GM04504 (cell line): ENCODE measurements at places on chromosomes 3 and 15.

DNA sequence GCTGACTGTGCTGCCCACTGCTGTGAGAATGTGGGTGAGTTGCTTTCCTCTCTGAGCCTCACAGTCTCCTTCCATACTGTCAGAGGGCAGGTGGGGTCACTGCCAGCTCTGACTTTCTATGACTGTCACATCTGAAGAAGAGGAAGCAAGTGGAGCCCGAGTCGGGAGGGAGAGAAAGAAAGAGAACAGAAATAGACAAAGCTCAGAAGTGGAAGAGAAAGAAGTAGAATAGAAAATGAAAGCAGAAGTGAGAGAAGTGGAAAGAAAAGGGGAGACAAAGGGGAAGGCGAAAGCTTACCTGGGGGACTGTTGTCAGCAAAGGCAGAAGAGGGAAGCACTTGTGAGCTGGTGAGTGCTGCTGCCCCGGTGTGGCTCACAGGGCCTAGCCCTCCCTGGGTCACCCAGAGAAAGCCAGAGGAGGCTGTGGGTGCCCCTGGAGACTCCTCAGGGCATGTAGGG lies 57.9 kb downstream of the EPHB1 start:
- no peak for DNase-seq

- no peak for DNase-seq
Measured at GRCh38 chr15:83066034-83066733, 868 bp downstream of the BTBD1 start.

DNA sequence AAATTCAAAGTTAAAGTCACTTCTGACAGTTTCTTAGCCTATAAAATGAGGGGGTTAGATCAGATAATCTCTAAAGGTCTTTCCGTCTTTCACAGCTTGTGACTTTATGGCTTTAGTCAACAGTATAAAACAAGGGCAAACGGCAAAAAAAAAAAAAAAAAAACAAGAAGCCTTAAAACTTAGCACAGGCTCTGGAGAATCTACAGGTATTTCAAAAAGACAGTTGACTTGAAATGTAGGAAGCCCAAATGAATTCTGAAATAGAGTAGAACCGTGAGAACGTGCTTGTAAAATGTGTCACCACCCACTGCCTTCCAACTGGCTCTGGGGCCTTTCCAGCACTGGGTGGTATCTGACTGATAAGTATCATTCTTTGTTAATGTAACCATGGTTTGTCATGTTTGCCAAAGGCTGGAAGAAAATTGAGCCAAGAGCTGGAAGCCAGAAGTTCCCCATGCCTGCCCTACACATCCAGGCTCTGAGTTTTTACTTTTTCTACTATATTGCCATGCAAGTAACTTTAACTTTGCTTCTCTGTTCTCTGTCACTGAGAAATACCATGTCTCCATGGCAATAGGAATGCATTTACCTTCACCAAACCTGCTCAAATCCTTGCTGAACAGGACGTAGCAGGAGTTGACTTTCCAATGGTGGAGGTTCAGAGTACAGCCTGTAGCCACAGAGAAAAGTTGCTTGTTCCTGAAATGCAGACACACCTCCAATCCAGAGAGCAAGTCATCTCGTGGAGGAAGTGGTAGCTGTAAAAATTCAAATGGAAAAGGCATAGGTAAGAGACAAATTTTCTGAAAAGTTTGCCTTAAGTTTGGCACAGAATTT lies 35.8 kb upstream of the THSD4 start:
- DNase-seq = peak; percentile 74

DNA sequence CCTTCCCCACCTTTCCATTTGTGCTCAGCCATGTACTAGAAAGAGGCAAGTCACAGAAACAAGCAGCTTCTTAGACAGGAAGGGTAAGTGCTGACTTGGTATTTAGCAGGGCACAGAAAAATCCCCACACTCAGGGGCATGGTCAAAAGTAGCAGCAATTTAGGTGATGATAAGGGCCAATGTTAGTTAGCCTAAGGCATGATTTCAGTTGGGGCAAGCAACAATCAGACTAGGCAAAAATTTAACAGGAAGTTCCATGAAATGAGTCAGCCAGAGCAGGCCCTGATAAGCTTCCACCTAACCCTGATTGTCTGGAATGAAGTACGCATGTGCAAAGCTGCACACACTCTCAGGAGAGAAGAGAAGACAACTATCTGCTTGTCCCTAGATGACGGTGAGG lies 423.4 kb upstream of the UBE2E2 start:
- no peak for DNase-seq

DNA sequence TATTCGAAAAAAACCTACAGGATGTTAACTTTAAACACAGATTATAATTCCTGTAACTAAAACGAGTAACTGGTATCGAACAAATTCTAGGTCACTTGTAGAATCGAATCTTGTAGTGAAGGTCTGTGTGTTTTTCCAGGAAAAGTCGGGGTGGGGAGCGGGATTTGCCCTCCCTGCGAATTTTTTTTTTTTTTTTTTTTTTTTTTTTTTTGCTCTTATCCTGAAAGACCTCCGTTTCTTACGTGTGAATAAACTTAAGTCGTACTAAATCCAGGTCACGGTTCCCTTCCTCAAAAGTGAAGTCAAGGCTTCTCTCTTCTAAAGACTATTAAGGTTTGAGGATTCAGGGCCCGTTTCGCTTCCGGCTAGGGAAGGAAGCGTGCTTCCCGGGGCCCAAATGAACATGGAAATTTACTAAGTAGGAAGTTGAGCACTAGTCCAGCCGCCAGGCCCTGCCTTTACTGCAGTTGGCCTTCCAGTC lies 770 bp downstream of the TBC1D5 start:
- no peak for DNase-seq

DNA sequence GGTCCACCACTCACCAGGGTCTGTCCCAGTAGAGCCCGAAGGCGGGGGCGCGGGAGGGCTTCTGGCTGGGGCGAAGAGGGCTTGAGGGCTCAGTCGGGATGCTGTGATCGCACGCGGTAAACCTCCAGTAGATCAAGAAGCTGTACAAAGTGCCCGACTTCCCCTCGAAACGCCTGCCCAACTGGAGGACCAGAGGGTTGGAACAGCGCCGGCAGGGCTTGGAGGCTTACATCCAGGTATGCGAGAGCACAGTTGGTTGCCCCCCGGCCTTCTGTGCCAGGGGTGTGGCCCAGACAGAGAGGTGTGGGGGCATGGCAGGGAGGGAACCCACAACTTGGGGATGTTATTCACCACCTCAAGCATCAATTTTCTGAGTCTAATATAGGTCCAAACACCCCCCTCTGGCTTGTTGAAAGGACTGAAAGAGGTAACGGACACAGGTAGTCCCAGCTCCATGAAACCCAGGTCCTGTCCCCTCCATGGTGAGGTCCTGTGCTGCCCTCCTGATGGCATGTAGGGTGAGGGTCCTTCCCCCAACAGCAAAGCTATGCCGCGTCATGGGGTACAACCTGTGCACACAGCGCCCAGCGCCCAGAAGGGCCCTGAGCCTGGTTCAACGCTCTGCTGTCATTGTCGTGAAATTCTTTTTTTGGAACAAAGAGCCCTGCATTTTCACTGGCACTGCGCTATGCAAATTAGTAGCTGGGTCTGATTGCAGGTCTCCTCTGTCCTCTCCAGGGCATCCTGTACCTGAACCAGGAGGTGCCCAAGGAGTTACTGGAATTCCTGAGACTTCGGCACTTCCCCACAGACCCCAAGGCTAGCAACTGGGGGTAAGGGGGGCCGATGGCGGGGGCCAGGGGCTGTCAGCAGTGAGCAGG lies 1.2 kb downstream of the SNX22 start:
- no peak for DNase-seq
